NCI-H2081 treated with DMSO at 0.1 percent for 48 hours (cell line): ENCODE measurements at places on chromosomes 11 and 22.

GRCh38 chr11:107996006-107996776 is 12.5 kb upstream of the CUL5 start:
- no peak for DNase-seq

DNA sequence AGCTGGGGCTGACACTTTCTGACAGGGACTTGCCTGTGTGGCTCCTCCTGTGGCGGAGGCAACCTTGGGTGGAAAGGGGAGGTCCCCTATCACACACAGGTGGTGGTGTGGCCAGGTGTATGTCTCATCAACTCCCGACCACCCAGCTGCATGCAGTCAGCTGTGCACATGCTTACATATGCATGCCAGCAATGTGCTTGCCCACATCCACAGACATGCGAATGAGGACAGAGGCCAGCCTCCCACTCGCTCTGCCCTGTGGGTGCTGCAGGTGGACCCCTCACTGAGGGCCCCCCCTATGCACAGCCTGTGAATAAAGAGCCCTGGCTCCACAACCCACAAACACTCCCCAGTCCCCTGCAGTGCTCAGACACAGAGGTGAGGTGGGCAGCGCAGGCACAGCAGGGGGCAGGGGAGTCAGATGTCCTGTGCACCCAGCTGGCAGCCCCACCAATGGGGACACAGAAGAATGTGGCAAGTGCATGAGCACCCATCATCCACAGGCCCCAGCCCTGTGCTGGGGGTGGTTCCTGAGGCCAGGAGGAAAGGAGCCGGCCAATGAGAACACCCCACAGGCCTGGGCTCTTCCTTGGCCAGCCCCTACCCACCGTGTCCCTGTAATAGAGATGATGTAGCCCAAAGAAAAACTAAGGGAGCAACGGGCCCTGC is 9.5 kb downstream of the GNB1L start:
- no peak for DNase-seq

- no peak for DNase-seq
Observed at GRCh38 chr11:73271936-73272679, at the start of gene P2RY6. P2RY6 (plus strand) TSS chr11:73272338; CDS start chr11:73296519, 24,181 bp downstream.

GRCh38 chr22:23903328-23903971 is 9.3 kb downstream of the MIF start:
- DNase-seq, result no peak

- no peak for DNase-seq
Observed at GRCh38 chr11:104078245-104078644, 41.8 kb downstream of the DDI1 start.

DNA sequence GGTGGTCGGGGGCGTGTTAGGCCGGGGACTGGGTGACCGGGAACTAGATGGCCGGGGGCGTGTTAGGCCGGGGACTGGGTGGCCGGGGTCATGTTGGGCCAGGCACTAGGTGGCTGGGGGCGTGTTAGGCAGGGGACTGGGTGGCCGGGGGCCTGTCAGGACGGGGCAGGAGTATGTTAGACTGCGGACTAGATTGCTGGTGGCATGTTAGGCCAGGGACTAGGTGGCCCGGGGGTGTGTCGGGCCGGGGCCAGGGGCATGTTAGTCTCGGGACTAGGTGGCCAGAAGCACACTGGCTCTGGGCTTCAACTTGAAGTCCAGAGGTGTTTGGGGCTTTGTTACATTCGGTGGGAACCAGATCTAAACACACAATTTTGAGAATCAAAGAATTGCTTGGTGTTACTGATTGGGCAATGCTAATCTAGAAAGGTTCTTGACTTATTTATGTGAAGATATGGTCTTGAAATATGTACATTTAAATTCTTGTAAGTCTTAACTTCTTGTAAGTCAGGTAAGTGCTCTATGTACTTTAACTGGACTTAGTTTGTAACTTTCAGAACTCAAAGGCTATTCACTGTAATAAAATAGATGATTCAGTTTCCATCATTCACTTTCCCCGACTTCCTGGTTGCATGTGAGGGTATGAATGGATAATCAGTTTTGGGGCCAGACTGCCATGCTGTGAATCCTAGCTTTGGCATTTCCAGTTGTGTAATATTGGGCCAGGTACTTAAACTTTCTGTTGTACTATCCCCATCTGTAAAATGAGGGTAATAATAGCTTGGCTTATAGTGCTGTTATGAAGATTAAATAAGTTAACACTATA is 1.1 kb downstream of the EXT2 start:
- no peak for DNase-seq

- DNase-seq, result no peak
Observed at GRCh38 chr22:49861642-49862495, 8.2 kb downstream of the ZBED4 start.

- DNase-seq, result no peak
Observed at GRCh38 chr22:38025514-38025913, 31.7 kb upstream of the PICK1 start.

DNA sequence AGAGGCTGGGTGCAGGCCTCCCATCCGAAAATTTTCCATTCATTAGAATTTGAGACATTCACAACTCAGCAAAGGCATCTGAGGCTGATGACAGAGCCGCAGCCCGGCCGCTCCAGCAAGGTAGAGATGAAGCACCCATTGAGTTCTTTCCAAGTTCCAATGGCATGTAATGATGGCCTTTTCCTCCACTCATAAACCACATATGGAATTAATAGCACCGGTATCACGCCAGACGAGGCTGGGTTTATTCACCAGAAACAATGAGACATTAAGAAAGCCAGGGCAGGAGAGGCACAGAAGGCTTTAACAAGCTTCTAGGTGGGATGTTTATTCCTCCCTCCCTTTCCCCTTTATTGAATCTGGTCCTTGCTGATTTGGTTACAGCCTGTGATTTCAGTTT is 534.4 kb downstream of the MN1 start:
- DNase-seq, result no peak

DNA sequence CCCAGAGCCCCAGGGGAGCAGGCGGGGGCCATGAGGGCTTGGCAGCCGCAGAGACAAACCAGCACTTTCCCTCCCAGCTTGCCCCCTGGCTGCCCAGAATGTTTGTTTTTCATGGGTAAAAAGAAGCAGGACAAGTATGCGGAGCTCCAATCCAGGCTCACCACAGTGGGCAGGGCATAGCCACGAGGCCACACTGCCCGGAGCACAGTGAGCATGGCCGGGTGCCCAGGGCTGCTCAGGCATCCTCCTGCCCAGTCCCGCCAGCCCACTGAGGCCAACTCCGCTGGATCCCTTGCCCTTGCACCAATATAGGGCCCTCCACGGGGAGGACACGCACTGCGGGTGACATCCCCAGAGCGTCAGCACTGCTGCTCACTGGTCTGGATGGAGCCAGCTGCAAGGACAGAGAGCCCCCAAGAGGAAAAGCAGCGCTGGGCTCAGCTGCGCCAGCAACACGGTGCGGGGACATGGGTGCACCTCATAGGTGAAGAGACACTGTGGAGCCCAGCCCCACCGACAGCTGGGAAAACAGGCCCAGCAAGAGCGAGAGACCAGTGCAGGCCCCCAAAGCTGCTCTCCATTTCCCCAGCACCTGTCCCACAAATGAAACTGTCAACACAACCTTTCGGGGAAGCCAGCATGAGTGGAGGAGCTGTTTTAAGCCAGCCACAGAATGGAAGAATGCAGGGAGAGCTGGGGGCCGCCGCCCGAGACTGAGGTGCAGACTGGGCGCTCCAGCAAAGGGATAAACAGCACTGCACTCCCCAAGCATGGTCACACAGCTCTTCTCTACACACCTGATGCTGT is 24.8 kb downstream of the ARVCF start:
- no peak for DNase-seq

- no peak for DNase-seq
Observed at GRCh38 chr11:71155846-71156245, 96.5 kb downstream of the SHANK2 start.

- DNase-seq, result no peak
Observed at GRCh38 chr22:36822581-36822980, 5.7 kb upstream of the PVALB start.

DNA sequence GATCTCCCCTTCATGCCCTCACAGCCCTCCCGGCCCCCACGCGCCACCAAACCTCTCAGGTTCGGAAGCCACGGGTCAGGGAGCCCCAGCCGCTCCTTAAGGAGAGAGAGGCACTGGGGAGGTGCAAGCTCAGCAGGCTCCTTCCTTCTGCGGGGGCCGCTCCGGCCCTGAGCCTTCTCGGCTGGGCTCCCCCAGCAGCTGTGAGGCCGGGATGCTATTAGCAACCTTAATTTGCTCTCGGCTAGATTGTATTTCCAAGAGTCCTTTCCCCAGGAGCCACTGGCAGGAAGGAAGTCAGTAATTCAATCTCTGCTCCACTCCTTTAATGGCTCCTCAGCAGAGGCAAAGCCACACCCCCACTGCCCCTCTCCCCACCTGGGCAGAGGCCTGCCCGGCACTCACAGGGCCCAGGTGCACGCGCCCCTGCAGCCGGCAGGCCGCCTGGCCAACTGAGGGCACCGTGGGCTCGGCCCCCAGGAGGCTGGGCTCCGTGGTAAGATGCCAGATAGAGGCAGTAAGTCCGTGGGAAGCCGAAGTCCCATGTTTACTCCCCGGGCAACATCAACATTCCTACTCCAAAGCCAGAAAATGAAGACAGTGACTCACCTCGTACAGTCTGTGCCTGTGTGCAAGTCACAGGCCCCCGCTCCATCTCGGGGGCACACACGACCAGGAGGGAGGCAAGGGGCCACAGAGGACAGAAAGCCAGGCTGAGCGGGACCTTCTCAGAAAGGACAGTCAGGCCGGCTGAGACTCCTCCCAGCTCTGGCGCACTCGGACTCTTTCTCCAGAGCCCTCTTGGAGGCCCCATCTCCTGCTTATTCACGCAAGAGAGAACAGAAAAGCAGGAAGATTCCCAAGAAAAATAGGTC is 5.2 kb downstream of the IGSF9B start:
- peak; percentile 46 for DNase-seq

- DNase-seq, result peak; percentile 28
Observed at GRCh38 chr11:1050581-1051355, 14.2 kb upstream of the MUC6 start.

GRCh38 chr11:83241291-83241946 is 44.7 kb downstream of the CCDC90B start:
- DNase-seq, result no peak

- no peak for DNase-seq
Observed at GRCh38 chr22:22086501-22087158, 104.0 kb upstream of the TOP3B start.

- no peak for DNase-seq
Observed at GRCh38 chr11:61160487-61161189, 588 bp downstream of the VPS37C start.

GRCh38 chr11:102552447-102553194 is 22.1 kb upstream of the MMP7 start:
- no peak for DNase-seq

DNA sequence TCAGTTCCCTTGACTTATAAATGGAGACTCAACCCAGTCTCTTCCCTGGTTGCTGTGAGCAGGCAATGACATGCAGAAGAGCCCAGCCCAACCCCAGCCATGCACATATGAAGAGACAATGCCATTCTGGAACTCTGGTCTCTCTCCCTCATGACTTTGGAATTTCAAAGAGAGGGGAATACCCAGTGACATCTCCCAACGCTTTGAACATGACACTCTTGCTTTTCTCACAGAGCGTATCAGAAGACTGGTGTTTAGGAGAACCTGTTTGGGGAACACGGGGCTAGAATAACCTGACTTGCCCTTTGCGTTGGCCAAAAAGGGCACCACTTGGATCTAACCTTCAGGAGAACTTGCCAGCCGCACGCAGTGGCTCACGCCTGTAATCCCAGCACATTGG is 12.9 kb downstream of the RANGAP1 start:
- DNase-seq, result no peak

- DNase-seq, result no peak
Observed at GRCh38 chr11:134751031-134751585, 339.1 kb upstream of the B3GAT1 start.

GRCh38 chr11:129978447-129978846 is 24.2 kb downstream of the PRDM10 start:
- DNase-seq, result no peak

DNA sequence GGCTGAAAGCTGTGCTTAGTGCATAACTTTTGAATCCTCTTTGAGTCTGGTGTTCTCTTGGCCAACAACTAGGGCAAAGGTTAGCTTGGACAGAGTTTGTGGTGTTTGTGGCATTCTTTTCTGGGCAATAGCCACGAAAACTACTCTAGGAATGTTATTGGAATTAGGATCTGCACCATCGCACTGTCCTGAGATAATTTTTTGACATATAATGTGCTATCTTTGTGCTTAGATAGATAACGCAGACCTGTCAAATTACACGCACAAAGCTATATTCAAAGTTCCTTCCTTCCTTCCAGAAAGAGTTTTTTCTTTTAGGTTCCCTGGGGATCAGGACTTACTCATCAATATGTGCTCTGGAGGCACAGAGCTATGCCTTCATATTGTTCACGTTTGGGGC is 166.8 kb upstream of the MTMR2 start:
- no peak for DNase-seq

- DNase-seq, result no peak
Observed at GRCh38 chr11:64245401-64245796, 1.3 kb downstream of the PPP1R14B start.

DNA sequence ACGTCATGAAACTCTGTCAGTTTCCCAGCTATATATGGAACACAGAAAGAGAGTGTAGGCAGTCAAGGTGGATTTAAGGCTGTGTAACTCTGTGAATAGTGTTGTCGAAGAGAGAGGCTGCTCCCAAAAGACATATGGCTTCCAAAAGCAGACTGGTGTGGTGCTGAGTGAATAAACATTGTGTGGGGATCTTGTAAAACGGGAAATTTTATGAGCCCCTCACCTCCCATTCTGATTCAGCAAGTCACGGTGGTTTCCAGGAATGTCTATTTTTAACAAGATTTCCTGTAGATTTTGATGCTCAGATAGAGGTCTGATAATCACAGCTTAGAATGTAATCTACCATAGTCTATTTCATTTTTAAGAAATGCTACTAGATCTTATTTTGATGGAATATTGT is 67.9 kb downstream of the SESN3 start:
- DNase-seq, result no peak

DNA sequence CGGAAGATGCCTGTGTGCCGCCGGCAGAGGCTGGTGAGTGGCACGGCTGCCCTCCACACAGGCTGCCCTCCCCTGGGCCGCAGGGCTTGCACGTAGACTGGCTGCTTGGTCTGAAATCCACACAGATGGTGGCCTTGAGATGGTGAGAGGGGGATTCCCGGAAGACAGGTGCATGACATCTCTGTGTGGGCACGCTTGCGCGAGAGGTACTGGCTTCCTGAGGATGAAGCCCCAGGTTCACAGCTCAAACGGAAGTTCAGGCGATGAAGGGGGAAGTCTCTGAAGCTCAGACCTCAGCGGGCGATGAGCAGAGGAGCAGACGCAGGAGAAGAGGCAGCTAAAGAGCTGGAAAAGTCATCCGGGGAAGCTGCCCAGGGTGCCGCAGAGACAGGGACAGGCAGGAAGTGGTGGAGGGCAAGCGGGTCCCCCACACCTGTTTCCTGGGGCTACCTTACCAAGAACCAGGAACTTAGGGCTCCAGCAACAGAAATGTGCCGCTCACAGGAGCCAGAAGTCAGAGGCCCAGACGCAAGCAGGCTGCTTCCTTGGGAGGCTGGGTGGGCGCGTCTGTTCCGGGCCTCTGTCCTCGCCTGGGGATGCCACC is 7.2 kb downstream of the CRELD2 start:
- no peak for DNase-seq

DNA sequence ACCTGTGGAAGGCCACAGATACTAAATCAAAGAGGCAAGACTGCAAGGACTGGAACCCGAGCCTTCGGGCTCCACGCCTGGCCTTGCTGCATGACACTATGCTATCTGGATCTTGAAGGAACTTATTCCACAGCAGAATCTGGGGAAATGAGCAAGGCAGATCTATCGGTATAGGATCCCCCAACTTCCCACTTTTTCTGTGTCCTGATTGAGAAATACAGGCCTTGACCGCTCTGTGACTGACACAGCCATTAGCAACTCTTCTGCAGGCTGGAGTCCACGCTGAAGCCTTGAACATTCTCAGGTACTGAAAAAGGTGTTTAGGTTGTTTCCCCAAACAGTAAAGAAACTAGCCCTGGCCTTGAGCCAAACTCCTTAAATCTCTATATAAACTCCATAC is 241.2 kb upstream of the NARS2 start:
- no peak for DNase-seq
